ENCODE measurements at places on chromosomes 2 and 18.

- DNase-seq, result no peak
These were observed 46.1 kb downstream of the TMEM185B start for GRCh38 chr2:120177001-120177621.

- DNase-seq, result no peak
These were observed 141.1 kb downstream of the SOCS6 start for GRCh38 chr18:70429847-70430500.

DNA sequence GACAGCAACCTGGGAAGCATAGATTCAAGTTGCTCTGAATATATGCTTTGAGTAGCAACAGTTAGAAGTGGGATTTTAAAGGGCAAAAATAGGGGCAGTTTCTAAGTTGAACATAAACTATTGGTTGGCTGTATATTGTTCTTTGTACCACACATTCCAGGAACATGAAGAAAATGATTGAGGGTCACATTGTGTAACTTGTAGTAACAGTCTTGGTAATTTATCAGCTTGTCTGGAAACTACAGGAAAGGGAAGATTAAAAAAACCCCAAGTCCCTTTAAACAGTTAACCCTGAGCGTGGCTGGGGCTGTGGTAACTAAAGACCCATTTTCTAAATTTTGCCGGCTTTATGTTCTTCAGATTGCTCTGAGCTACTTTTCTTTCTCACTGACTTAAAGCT is 7.4 kb downstream of the PLEKHB2 start:
- DNase-seq, result peak; percentile 16

DNA sequence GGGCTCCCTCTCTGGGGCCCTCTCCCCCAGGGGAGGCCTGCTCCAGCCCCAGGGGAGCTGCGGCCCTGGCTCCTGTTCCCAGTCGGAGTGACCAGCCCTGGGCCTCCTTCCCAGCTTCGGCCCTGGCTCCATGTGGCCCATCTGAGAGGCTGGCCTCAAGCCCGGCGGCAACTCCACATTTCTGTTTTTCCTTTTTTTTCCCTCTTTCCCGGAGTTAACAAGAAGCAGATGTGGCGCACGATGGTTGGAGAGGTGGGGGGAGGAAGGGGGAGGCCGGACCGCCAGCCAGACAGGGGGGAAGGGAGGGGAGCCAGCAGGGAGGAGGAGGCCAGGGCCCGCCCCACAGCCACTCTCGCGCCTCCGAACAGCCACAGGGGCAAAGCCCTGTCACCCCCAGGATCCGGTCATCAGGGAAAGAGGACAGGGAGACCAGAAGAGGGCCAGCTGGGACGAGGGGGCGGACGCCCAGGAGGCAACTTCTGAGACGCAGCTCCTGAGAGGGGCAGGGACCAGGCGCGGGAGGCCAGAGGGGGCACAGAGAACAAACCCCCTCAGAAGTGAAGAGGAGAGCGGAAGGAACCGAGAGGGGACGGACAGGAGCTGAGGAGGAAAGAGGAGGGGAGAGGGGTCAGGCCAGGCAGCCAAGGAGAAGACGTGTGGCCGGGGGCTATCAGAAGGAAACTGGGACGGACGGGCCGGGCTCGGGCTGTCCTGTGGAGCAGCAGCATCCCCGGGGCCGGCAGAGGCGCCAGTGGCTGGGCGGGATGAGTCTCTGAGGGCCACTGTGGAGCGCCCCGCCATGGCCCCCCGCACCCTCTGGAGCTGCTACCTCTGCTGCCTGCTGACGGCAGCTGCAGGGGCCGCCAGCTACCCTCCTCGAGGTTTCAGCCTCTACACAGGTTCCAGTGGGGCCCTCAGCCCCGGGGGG is at the start of gene EMILIN1:
Gene EMILIN1, plus strand, starts transcription at position 349 of the 928 bp plus-strand sequence. Its CDS starts 451 bp downstream, at position 800.
- DNase-seq, result peak; percentile 97

GRCh38 chr2:195338856-195339255 is 318.2 kb upstream of the SLC39A10 start:
- DNase-seq, result no peak
